ENCODE measurements at places on chromosomes 16 and 17. TPM values are rescaled to one million over a fixed set of nuclear protein-coding genes. Genes with fewer than 3 reads are reported as not detected.

- no peak for DNase-seq
Measured at GRCh38 chr16:89905511-89906139, 13.0 kb upstream of the MC1R start.

GRCh38 chr17:39357986-39358385 lies 43.4 kb downstream of the FBXL20 start:
- no peak for DNase-seq

- no peak for DNase-seq
Measured at GRCh38 chr16:89343501-89344457, 126.3 kb downstream of the ZNF778 start.

- DNase-seq = no peak
Measured at GRCh38 chr16:6557353-6558023, 775.2 kb upstream of the RBFOX1 start.

CD79B gene
- polyA plus RNA-seq = 21.9 TPM

DNA sequence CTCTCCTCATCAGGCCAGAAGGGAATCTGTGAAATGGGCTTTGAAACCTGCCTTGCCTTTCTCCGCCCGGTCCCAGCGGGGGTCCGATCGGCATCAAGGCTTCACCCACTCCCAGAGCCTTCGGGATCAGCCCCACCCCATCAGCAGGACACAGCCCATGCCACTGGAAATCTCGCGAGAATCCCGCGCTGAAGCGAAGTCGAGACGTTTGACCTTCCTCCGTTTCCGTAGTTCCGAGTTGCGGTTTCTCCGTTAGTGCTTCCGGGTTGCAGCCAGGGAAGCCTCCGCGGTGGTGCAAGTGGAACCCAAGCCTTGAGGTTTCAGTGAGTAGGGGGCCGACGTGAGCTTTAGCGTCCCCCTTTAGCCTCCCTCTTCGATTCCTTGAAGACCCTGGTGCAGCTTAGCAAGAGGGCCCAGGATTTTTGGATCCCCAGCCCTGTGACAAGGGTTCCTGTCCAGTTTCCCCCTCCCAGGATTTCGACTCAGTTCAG lies at the start of gene COASY:
COASY (plus strand) TSS at position 252 of the 491 bp plus-strand sequence. CDS start 475 bp downstream, outside the sequence.
- DNase-seq = peak; percentile 90

DNA sequence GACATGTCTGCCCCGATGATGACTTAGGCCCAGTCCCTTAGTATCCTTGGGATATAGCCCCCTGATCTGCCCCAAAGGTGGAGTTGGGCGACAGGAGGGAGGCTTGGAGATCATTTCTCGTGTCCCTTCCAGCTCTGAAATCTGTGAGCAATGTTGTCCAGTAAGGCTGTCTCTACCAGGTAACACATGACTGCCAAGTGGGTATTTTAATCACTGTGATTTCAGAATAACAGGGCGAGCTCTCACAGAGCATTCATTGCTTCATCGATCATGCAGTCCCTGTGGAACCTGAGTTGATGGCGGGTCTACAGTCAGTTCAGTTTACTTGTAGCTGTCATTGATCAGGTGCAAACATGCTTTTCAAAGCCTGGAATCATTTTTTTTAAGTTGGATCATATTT lies 39.2 kb downstream of the KSR1 start:
- no peak for DNase-seq

DNA sequence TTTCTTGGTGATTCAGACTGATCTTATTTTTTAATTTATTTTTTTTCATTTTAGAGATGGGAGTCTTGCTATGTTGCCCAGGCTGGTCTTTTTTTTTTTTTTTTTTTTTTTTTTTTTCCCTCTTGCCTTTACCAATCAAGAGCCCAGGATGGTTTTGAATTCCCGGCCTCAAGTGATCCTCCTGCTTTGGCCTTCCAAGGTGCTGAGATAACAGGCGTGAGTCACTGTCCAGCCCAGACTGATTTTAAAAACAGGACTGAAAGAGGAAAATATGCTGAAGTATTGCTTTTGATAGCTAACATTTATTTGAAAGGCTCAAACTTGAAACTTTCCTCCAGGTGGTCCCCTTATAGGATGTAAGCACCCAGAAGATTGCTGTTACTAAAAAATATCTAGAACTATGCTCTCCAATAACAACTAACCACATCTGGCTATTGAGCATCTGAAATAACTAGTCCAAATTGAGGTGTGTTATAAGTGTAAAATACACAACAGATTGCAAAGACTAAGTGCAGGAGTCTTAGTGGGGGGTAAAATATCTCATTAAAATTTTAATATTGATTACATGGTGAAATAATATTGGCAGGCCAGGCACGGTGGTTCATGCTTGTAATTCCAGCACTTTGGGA lies 15.8 kb upstream of the BRIP1 start:
- no peak for DNase-seq

DNA sequence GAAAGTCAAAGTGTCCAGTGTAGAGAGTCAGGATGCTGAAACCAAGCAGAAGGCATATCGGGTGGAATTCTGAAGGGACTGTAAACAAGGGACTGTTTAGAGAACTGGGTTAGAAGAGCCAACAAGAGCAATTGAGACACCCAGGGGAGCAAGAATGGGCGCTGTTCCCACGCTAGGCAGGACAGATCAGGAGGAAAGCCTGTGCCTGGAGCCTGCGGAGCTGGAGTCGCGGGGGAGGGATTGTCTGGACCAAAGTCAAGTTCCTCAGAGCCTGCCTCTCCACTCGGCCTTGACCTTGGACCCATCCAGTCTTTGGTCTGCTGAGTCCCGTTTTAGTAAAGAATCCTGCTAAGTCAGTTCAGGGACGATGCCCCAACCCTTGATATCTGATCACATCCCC lies 14.7 kb upstream of the KLHL36 start:
- DNase-seq = no peak

PABPN1L gene
- polyA plus RNA-seq = not detected

TOM1L1 gene
- polyA plus RNA-seq = not detected

KRT27 gene
- polyA plus RNA-seq = not detected

DNA sequence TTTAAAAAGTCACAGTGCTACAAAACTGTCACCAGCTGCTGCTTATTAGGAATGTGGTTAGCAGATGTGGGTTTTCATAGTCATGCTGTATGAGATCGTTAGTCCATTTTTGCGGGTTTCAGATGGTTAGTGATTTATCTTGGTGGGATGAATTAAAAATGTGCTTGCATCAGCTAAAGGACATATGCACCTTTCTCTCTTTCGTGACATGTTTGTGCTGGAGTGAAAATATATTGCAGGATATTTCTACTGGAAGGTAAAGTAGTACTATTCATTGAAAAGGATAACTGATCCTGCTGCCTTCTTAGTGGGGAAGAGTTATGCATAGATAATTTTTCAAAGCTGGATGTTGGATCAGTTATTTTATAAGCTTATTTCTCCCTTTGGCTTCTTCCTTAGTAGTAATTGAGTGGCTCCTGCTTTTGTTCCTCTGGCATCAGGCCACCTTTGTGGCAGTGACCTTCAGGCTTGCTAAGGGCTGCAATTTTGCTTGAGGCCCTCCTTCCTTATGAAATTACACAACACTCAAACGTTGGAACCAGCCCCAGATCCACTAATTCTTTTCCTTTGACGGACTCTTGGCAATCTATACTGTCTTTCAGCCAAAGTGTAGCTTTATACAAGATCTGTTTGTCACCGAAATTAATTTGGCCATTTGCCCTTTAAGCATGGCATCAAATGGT lies 7.5 kb upstream of the SNTB2 start:
- DNase-seq = no peak

- no peak for DNase-seq
Measured at GRCh38 chr17:46198233-46198632, 5.0 kb upstream of the KANSL1 start.

CDC42EP4 gene
- not detected for polyA plus RNA-seq

ABCC12 gene
- not detected for polyA plus RNA-seq

ZNF232 gene
- 10.0 TPM for polyA plus RNA-seq
